ENCODE measurements at places on chromosomes 13 and 19. TPM values are rescaled to one million over a fixed set of nuclear protein-coding genes. Genes with fewer than 3 reads are reported as not detected.

The LAIR1 gene
- 97.6 TPM for total RNA-seq

- H3K4me3 ChIP-seq: no peak overlapping the region
- no peaks in the 10 kb centered on the region for H3K4me1 ChIP-seq
- no peak for DNase-seq
- H3K36me3 ChIP-seq: peaks cover 34% of the 10 kb centered on the region
- no peak overlapping the region for H3K27ac ChIP-seq
Observed at GRCh38 chr19:315811-316210, 24.6 kb upstream of the PLPP2 start.

- peaks cover 17% of the 10 kb centered on the region for H3K4me1 ChIP-seq
- H3K27me3 ChIP-seq: peaks cover 25% of the 10 kb centered on the region
- H3K27ac ChIP-seq: no peak overlapping the region
- no peaks in the 10 kb centered on the region for H3K36me3 ChIP-seq
Observed at GRCh38 chr19:55158848-55159749, 1.6 kb upstream of the TNNI3 start.

- peaks cover 16% of the 10 kb centered on the region for H3K27me3 ChIP-seq
- no peak overlapping the region for H3K27ac ChIP-seq
- peak; percentile 12 for DNase-seq
- no peaks in the 10 kb centered on the region for H3K36me3 ChIP-seq
Observed at GRCh38 chr13:113898391-113898790, 34.5 kb upstream of the GAS6 start.

The PLVAP gene
- total RNA-seq: not detected

DNA sequence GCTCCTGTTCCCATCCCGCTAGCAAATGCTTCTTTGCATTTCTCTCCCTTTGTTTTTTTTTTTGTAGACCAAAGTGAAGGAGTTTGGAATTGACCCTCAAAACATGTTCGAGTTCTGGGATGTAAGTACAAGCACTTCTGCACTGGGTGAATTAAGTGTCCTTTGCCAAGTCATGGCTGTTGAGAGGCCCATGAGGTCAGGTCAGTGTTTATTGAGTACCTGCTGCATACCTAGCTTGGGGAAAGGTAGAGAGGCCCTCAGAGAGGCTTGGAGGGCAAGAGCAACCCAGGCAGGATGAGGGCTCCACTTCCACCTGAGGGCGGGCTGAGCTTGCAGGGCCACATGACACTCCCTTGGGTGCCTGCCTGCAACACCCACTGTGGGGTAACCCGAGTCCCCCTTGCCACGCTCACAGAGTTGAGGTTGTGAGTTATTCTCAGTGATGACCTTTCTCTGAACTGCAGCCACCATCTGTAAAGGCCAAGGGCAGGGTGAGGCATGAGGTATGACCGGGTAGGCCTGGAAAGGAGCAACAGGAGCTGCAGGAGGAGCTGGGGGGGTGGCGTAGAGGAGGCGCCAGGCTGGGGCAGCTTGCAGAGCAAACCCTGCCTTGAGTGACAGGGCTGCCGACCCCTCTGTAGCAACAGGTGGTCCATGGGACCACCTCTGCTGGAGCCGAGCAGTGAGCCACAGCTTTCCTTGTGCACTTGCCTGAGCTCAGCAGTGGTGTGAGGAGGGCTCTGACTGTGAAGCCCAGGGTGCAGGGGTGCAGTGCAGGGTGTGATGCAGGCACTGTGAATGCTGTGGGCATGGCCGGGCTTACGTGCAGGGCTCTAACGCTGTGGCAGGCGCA is 16.6 kb downstream of the GPI start:
- H3K4me3 ChIP-seq: no peak overlapping the region
- no peak overlapping the region for H3K27ac ChIP-seq
- H3K4me1 ChIP-seq: no peaks in the 10 kb centered on the region
- H3K27me3 ChIP-seq: no peaks in the 10 kb centered on the region

The DZIP1 gene
- 0.26 TPM for total RNA-seq

DNA sequence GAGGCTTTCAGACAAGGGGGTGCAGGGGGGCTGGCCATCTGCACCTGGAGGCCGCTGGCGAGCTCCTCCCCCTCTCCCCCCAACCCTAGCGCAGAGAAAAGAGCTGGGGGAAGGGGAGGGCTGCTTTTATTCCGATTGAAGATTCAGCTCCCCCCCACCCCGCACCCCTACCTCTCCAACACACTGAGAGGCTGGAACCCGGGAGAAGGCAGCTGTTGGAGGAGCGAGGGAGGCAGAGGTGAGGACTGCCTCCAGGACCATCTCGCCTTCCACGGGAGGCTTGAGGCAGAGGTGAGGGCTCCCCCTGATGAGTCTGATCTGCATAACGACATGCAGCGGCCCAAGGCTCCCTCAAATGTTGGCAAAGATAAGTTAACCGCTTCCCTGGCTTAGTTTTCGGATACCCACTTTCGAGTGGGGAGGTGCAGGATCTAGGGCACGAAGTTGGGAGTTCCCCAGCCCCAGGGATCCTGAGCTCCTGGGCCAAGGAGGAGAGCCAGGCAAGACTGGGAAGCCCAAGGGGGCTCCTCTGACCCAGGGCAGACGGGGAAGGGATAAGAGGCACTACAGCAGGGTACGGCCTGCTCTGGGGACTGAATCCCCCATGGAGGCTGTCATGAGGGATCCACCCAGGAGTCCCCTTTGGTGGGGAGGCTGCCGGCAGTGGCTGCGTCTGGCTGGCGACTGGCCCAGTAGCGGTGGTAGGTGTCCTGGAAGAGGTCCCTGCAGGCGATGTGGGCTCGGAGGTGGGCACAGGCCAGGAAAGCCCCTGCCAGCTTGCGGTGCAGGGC is 1.2 kb upstream of the NUMBL start:
- H3K27me3 ChIP-seq: no peaks in the 10 kb centered on the region
- no peak overlapping the region for H3K4me3 ChIP-seq
- no peaks in the 10 kb centered on the region for H3K36me3 ChIP-seq
- DNase-seq: no peak
- no peak overlapping the region for H3K27ac ChIP-seq
- H3K4me1 ChIP-seq: peaks cover 2% of the 10 kb centered on the region

DNA sequence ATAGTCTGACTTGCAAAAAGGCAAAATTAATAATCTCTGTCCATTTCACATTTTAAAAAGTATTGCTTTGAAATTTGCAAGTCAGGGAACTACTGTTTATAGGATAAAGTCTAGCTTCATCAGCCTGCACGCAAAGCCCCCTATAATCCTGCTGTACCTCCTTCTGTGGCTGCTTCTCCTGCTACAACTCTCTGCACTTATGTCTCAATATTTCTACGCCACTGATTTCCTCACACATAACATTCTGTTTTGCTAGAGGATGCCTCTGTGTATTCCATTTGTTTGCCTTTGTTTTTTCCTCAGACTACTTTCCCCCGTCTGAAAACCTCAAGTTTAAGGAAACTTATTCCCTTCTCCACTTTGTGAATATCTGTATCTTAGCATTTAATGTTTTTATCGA is 389.9 kb downstream of the RFC3 start:
- no peaks in the 10 kb centered on the region for H3K27me3 ChIP-seq
- no peaks in the 10 kb centered on the region for H3K4me1 ChIP-seq
- no peak overlapping the region for H3K27ac ChIP-seq

DNA sequence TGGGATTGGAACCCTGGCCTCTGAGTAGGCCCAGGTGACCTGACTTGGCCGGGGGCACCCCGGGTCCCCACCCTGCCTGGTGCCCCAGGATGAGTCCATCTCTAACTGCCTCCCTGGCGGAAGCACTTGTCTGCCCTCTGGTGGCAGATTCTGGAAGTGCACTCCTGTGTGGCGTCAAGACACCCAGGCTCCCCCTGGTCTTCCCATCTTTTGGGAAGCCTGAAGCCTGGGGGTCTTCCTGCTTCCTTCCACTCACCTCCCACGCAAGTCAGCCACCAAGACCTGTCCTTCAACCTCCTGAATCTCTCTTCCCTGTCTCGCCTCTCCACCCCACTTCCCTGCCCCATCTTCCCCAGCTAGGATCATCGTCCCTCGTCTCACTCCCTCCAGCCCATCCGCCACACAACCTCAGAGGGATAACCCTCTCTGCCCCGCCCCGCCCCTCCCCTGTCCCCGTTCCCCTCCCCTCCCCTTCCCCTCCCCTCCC is 7.4 kb downstream of the RABAC1 start:
- H3K27me3 ChIP-seq: peaks cover 3% of the 10 kb centered on the region
- peak overlapping the region; percentile 49 for H3K27ac ChIP-seq
- peak; percentile 90 for DNase-seq

The SULT2B1 gene
- total RNA-seq: not detected

The JSRP1 gene
- total RNA-seq: not detected

DNA sequence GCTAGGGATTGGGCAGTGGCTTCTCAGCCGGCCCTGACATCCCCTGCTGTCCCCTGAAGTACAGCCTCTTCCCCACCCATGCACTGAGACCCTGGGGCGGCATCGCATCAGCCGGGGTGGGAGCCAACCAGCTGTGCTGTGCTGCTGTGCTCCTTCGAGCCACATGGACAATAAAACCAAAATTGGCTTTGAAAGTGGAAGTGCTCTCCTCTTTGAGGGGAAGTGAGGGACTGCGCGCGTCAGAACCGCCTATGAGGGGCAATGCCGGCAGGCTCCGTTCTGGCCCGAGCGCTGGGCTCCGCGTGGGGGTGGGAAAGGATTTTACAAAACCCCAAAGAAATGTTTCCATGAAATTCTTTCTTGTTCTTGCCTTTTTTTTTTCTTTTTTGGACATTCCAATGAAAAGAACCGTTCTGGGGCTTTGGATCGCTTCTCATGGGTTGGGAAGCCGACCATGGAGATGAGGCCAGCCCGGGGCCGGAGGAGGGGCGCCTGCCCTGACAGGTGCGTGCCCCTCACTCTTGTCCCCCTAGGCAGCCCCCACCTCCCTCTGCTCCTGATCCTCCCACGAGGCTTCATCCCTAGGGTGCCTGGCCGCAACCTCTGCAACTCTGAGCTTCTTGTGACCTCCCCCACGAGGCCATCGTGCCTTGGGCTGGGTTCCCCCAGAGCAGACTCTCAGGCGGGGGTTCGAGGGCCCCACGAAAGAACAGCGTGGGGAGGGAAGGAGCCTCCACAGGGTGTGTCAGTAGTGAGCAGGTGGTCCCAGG is 22.6 kb downstream of the KLHL26 start:
- no peaks in the 10 kb centered on the region for H3K36me3 ChIP-seq
- H3K27ac ChIP-seq: no peak overlapping the region
- no peaks in the 10 kb centered on the region for H3K27me3 ChIP-seq
- H3K4me1 ChIP-seq: peaks cover 17% of the 10 kb centered on the region
- no peak overlapping the region for H3K4me3 ChIP-seq
- DNase-seq: no peak

DNA sequence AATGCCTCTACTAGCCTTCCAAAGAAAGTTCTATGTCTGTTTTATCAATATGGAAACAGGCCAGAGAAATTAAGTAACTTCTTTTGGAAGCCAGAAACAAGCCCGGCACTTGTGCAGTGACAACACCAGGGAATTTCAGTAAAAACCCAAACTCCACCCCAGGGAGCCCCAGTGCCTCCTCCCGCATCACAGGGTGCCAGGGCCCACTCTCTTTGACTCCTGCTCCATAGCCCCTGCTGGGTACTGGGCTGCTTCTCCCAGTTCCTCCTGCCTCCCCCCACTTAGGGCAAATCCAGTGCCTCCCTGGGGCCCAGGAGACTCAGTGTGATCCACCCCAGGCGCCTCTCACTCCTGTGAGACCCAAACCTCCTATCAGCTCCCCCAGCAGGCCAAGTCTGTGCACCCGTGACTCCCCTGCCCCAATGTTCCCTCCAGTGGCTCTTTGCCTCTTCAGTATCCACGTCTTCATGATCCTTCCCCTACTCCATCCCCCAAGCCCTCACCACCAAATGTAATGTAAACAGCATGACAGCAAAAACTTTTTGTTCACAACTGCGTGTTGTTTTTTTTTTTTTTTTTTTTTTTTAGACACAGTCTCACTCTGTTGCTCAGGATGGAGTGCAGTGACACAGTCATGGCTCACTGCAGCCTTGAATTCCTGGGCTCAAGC is 2.3 kb upstream of the FFAR3 start:
- no peak overlapping the region for H3K27ac ChIP-seq
- H3K36me3 ChIP-seq: no peaks in the 10 kb centered on the region
- no peak for DNase-seq

The SMIM44 gene
- not detected for total RNA-seq

The IQCN gene
- 3.7 TPM for total RNA-seq

- H3K4me3 ChIP-seq: no peak overlapping the region
- DNase-seq: no peak
- no peak overlapping the region for H3K27ac ChIP-seq
- H3K27me3 ChIP-seq: no peaks in the 10 kb centered on the region
- peaks cover 4% of the 10 kb centered on the region for H3K36me3 ChIP-seq
Observed at GRCh38 chr19:58500242-58500641, 11.6 kb downstream of the SLC27A5 start.

- DNase-seq: no peak
- H3K4me1 ChIP-seq: peaks cover 4% of the 10 kb centered on the region
- no peaks in the 10 kb centered on the region for H3K36me3 ChIP-seq
- H3K4me3 ChIP-seq: no peak overlapping the region
- H3K27me3 ChIP-seq: peaks cover 8% of the 10 kb centered on the region
Observed at GRCh38 chr13:95378603-95379002, 77.4 kb upstream of the ABCC4 start.

The SIGLEC11 gene
- total RNA-seq: not detected

The ATP1A3 gene
- 3.3 TPM for total RNA-seq

DNA sequence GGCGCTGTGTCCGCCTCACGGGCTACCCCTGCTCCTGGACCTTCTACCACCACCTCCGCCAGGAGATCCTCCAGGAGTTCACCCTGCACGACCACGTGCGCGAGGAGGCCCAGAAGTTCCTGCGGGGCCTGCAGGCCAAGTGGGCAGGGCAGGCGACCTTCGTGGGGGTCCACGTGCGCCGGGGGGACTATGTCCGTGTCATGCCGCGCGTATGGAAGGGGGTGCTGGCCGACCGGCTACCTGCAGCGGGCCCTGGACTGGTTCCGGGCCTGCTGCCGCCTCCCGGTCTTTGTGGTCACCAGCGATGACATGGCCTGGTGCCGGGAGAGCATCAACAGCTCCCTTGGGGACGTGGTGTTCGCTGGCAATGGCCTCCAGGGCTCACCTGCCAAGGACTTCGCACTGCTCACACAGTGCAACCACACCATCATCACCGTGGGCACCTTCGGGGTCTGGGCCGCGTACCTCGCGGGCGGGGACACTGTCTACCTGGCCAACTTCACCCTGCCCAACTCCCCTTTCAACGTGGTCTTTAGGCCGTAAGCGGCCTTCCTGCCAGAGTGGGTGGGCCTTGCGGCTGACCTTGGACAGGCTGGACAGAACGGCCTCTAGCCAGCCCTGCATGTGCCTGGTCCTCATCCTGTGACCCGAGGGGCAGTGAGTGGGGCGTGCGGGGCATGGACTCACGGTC is 7.8 kb upstream of the NTN5 start:
- DNase-seq: no peak
- no peaks in the 10 kb centered on the region for H3K27me3 ChIP-seq
- peaks cover 2% of the 10 kb centered on the region for H3K4me1 ChIP-seq
- H3K27ac ChIP-seq: no peak overlapping the region
- no peak overlapping the region for H3K4me3 ChIP-seq

- no peak for DNase-seq
- no peaks in the 10 kb centered on the region for H3K27me3 ChIP-seq
- H3K4me3 ChIP-seq: no peak overlapping the region
Observed at GRCh38 chr19:1136621-1137317, 33.0 kb downstream of the GPX4 start.

Measured in activated CD8-positive, alpha-beta T cell treated with anti-CD3 and anti-CD28 coated beads, Interleukin-2, amount 10 ng/mL, durations not matched to agents 7 days and 5 days (primary cell).